ENCODE measurements at places on chromosomes 6 and 20.
A peak's percentile ranks its signal among the peaks of the same experiment; 100 is the strongest.

GRCh38 chr6:133740816-133741215 lies 148.1 kb upstream of the TCF21 start:
- DNase-seq: no peak

- DNase-seq: no peak
Observed at GRCh38 chr6:40917603-40918002, 121.4 kb downstream of the UNC5CL start.

- DNase-seq: no peak
Observed at GRCh38 chr20:39946053-39946810, 742.8 kb downstream of the MAFB start.

DNA sequence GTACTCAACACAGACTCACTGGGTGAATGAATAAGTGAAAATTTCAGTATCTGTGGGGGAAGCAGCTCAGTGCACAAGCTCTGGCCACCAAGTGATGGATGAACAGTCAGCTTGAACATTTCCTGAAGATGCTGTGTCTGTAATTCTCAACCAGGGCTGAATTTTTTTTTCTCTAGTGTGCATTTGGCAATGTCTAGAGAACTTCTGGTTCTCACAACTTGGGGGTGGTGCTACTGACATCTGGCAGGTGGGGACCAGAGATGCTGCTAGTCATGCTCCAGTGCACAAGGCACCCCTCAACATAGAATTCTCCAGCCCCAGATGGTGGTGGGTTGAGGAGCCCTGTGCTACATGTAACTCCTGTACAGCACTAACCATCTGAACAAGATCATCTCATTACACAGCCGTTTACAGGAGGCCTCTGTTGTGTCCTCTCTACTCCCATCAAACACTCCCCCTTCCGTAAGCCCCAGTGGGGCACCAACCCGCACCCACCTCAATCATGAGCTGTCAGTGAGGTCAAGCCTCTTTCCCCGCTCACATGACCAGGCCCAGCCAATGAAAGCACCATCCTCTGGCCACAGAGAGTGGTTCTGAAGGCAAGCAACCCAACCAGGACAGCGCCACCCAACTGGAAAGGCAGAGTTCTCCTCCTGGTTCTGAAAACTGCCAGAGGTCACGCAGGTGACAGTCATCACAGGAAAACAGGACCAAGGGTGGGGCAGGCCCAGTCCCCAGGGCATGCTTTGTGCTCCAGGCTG lies 103.9 kb upstream of the PMEPA1 start:
- DNase-seq: no peak

- no peak for DNase-seq
Observed at GRCh38 chr20:2708665-2709064, 16.1 kb downstream of the EBF4 start.

DNA sequence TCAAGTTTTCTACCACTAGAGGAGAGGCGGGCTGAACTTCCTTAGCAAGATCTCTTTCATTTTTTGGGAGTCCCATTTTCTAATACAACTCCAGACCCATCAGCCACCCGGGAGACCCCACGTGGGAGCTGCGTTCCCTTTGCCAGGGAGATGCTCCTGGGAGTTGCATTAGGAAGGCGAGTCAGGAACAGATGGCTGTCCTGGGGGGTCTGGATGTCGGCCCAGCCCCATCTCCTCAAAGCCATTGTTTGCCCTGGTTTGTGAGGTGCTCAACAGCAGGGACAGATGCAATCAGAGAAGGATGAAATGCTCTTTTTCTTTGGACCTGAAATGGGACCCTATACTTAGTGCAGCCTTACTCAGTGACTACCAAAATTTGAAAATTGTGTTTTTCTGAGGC lies 39.4 kb downstream of the CARMIL1 start:
- peak; percentile 39 for DNase-seq

DNA sequence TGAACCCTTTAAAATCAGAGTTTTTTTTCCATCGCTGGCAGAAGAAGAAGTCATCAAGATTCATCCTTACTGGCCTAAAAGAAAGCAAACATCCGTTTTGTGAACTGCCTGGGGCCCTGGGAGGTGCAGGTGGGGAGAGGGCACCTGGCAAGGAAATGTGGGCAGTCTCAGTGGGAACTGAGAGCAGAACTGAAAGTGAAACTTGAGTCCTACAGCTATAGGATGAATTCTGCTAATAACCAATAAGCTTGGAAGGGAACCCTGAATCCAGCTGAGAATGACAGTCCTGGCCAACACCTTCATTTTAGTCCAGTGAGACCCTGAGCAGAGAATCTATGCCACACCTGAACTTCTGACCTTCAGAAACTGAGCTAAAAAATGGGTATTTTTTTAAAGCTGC lies 130.1 kb upstream of the ASCC3 start:
- DNase-seq: no peak

DNA sequence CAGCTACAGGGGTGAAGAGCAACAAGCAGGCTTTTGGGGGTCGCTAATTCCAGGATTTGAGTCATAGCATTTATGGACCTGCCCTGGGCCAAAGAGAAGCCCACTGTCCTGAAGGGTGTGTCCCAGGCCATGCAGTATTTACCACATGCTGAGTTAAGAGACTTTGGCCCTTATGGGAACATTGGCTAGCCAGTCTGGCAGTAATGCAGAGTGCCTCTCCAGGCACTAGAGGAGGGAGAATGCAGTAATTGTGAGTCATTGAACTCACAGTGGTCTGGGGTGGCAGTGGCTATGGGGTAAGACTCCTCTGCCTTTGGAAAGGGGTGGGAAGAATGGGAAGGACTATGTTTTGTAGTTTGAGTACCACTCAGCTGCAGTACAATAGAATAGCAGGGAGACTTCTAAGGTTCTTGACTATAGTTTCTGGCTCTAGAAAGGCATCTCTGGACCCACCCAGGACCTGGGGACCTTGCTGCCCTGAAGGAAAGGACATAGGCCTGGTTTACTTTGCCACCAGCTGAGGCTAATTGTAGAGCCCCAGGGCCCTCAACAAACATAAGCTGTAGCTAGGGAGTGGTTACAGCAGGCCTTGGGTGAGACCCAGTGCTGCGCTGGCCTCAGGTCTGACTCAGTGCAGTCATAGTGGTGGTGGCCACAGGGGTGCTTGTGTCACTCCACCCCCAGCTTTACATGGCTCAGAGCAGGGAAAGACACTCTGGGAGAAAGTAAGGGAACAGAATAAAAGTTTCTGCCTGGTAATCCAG lies 520.9 kb downstream of the HTR1B start:
- no peak for DNase-seq

GRCh38 chr6:151229401-151230276 lies 10.1 kb upstream of the AKAP12 start:
- DNase-seq: no peak

All from NCI-H1092 treated with DMSO at 0.1 percent for 48 hours (cell line).